ENCODE measurements at places on chromosomes 5 and 9. TPM values are rescaled to one million over a fixed set of nuclear protein-coding genes. Genes with fewer than 3 reads are reported as not detected.

DNA sequence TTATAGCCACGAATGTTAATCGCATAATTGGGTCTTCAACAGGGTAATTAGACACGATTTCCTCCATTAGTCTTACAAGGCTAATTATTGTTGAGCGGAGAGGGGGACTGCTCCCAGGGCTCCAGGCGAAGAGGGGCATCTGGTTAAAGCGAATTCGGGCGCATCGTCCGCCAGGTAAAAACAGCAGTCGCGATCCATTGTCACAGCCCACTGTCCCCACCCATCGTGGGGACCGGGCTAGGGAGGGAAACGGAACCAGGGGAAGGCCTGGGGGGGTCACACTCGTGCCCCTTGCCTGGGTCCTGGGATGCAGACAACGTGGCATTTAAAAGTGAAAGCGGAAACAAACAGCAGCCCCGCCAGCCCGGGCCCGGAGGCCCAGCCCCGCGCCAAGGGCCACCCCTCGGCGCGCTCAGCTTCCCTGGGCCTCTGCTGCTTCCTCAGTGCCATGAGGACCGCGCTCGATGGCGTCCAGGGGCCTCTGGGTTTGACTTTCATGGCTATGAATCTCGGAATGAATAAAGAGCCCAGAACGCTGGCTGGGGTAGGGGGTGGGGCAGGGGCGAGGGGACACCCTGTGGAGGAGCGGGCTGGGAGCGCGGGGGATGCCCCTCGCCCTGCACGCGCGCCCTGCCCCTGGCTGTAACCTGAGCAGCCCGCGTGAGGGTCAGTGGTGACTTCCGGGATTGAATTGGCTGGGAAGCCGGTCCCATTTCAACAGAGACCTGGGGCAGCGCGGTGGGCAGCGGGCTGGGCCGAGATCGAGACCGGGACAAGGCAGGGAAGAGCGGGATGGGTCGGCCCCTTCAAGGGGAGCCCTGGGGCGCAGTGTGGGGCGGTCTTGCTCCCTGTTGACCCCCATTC is 99.9 kb downstream of the GTF3C4 start:
- H3K4me1 ChIP-seq, result peaks cover 2% of the 10 kb centered on the region
- H3K4me3 ChIP-seq, result peak overlapping the region; percentile 74
- H3K27me3 ChIP-seq, result no peaks in the 10 kb centered on the region
- no peaks in the 10 kb centered on the region for H3K36me3 ChIP-seq
- DNase-seq, result no peak

GRCh38 chr9:104247899-104248460 is 153.9 kb downstream of the SMC2 start:
- DNase-seq, result no peak
- no peak overlapping the region for H3K27ac ChIP-seq
- H3K4me1 ChIP-seq, result no peaks in the 10 kb centered on the region
- H3K27me3 ChIP-seq, result no peaks in the 10 kb centered on the region
- H3K36me3 ChIP-seq, result no peaks in the 10 kb centered on the region

Gene UNC5A
- 0.19 TPM for total RNA-seq

Gene MARVELD2
- total RNA-seq, result 24.5 TPM
